ENCODE measurements at places on chromosomes 6 and 20.

DNA sequence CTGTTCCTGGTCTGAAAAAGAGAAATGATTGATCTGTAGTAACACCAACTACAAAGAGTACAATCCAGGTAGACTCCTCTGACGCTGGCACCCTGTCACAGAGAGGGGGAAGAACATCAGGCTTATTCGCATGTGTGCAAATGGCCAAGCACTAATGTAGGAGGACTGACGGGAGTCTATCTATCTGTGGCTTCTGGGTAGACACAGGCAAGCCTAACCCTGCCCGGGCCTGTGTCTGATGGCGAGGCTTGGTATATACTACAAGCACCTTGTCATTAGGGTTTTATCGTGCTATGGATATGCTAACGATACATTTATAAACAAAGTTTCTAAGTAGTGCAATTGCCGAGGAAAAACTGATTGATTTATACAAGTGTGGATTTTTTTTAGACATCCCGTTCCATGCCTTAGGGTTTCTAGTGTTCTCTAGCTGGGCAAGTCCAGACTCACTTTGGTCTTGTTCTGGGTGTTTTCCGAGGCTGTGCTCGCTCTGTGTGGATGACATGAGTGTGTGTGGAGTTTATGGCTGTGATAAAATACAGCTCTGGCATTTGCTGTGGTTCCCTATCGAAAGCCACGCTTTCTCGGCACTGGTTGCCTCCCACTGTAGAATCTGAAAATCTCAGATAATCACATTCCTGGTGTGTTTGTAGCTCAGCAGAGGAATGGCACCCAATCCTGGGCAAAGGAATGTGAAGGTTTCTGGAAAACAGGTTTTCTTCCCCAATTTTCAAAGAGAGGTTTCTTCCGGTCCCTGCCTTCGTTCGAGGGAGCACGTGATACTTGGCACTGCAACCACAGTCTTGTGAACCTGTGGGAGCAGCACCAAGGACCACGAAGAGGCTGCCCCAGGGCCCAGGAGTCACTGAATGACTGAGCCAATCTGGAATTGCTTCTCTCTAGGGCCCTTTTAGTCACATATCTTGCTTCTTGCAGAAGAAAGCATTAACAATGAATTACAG, 67.5 kb upstream of the EDN1 start:
- no peak for DNase-seq

DNA sequence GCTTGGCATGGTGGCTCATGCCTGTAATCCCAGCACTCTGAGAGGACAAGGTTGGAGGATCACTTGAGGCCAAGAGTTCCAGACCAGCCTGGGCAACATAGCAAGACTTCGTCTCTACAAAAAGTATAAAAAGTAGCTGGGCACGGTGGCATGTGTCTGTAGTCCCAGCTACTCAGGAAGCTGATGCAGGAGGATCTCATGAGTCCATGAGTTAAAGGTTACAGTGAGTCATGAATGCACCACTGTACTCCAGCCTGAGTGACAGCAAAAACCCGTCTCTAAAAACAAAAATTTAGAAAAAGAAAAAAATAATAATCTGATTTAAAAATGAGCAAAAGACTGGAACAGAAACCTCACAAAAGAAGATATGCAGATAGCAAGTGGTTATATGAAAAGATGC, 279.7 kb downstream of the RNGTT start:
- no peak for DNase-seq

DNA sequence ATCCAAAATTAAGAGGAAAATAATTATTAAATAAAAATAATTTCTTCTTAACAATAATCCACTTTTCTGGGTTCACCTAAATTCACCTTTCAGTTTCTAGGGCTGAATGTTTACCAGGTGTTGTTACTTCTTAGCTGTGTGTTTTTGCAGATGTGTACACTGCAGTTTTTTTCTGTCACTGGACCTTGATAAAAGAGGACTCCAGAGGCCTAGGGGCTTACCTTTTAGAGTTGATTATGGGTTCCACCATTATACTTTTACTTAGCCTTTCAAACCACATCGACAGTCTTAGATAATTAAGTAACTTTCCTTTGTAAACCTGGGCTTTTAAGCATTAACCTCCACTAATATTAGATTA, 766.5 kb downstream of the BCKDHB start:
- DNase-seq = no peak

- peak; percentile 72 for DNase-seq
These were observed 161.3 kb upstream of the GGTLC1 start for GRCh38 chr20:24149881-24150307.

DNA sequence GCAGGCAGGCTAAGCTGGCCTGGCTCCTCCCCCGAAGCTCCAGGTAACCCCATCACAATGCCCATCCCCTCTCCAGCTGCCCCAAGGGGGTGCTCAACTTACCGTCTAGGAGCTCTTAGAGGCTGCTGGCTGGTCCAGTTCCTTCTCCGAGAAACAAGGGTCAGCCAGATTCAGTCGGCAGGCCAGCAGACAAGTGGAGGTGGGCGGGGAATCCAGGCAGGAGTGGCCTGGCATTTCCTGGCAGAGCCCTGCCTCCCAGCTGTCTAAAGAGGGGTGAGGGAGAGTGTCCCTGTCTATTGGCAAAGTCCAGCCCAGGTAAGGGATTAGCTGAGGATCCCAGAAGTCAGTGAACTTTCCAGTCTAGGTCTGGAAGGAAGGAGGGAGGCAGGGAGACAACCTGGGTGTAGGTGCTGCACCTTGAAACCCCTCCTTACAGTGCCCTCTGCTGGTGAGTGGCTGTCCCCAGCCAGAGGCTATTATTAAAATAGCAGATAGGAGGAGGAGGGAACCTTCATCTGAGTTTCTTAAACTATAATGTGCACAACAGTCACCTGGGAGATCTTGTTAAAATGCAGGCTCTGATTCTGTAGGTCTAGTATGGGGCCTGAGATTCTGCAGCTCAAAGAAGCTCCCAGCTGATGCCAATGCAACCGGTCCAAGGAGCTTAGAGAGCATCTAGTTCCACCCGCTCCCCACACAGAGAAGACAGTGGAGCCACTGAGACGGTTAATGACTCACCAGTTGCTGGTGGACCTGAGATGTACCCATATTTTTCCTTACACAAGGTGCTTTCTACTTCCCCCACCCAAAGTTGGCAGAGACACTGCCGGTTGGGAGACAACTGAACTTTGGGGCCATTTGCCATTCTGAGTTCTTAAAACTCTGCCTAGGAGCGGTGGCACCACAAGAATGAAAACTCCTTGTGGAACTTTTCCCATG, at the start of gene UNC5CL:
Gene UNC5CL (minus strand): TSS at position 162 of the 939 bp plus-strand sequence. CDS start 4,147 bp downstream, outside the sequence.
- DNase-seq = no peak

DNA sequence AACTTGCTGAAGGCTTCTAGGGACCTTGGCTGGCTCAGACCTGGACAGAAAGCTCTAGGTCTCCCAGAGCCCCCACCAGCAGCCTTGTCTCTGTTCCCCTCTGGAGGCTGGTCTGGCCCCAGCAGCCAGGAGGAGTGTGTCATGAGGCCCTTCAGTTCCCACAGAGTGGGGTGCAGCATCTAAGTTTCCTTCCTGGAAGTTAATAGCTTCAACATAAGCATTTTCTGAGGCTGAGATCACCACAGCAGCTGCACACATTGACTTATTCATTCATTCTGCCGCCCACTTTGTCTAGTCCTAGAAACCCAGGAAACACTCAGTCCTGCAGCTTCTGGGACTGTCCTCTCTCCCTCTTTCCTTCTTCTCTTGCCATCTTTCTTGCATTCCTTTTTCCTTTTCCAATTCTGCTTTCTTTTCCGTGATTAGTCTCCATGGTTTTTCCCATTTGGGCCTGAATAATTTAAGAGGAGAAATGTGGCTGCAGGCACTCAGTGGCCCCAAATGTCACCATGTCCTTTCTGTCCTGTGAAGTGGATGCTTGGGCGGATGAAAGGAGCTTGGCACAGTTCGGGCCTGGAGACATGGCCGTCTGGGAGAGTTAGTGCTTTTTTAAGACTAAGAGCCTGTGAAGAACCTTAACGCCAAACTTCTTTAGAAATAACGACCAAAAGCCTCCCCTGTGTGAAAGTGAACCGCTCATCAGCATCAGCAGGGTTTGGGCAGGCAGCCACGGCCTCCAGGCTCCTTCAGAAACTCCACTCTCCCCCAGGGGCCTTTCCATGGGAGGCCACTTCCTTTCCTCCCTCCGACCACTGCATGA, 31.0 kb upstream of the PCMTD2 start:
- DNase-seq = peak; percentile 51

DNA sequence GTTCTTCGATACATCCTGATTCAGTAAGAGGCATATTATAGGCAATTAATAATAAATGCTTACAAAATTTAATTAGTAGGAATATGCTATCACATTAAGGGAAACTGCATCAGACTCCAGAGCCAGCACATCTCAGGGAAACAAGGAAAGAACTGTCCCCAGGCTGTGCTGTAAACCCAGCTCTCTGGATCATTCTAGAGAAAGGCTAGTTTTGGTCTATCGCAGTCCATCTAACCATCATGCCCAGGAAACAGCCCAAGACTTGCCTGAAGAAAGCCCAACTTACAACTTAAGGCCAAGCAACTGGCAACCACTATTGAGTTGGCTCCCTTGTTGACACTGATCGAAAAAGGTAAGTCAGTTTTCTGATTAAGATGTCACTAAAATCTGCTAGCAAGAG, 11.3 kb downstream of the MAP3K5 start:
- DNase-seq = no peak

GRCh38 chr20:46200582-46201570, 82.8 kb downstream of the CD40 start:
- DNase-seq = no peak

GRCh38 chr6:77650098-77650663, 2.7 kb upstream of the MEI4 start:
- DNase-seq = peak; percentile 54

GRCh38 chr20:32067234-32067821, 15.3 kb downstream of the HCK start:
- no peak for DNase-seq

Measured in left ventricle myocardium superior (tissue), 1 donor.